Colonic mucosa (tissue), 4 donors: ENCODE measurements at places on chromosomes 2 and 18. TPM values are rescaled to one million over a fixed set of nuclear protein-coding genes. Genes with fewer than 3 reads are reported as not detected.

The HRH4 gene
- 0.11 TPM for total RNA-seq

DNA sequence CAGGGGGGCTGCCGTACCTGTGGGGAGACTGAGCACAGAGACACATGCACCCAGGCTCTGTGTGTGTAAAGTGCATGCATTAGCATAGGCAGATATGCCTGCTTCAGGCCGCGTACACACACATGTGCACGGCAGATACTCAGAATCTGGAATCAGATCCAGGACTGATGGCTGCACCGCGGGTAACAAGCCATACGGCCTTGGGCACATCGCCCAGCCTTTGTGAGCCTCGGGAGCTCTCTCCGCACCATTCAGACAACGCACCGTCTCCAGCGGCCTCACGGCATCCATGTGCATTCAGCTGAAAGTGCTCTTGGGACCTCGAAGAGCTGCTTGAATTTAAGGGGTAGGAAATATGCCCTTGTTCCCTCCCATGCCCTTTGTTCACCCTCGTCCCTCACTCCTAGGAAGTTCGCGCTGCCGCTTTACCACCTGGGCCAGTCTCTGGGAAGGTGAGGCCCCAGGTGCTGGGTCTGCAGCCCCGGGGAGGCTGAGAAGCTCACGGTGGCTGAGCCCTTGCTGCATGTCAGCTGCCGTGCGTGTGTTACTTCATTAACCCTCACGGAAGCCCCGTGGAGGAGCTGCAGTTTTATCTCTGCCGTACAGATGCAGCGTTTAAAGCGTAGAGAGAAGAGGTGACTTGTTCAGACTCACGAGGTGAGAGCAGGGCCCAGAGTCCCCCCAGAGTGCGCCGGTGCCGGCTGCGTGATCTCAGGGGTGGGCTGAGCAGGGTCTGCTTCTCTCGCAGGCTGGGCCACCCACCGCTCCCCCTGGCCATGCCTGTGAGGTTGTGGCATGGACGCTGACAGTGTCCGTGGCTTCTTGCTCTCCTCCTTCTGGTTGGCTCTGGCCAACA lies 377.7 kb upstream of the MYT1L start:
- DNase-seq = no peak
- no peaks in the 10 kb centered on the region for H3K27me3 ChIP-seq
- H3K4me3 ChIP-seq = no peak overlapping the region
- H3K36me3 ChIP-seq = no peaks in the 10 kb centered on the region
- H3K4me1 ChIP-seq = no peaks in the 10 kb centered on the region

DNA sequence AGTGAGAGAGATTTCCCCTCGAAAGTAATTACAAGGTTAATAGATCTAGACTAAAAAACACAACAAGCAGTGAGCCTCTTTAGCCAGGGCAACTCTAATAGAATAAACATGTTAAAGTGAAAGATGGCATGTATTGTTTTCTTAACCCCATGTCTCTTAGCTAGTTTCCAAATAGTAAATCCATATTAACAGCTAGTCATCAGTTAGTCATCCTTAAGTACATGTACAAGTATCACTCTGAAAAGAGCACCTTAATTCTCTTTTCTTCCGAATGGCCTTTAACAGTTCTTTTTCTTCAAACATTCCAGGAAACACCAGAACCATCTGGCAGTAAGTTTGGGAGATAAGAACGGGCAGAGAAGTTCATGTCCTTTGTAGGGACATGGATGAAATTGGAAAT lies 1480.0 kb downstream of the LRP1B start:
- no peaks in the 10 kb centered on the region for H3K36me3 ChIP-seq
- H3K4me3 ChIP-seq = no peak overlapping the region
- H3K27me3 ChIP-seq = no peaks in the 10 kb centered on the region
- no peak for DNase-seq
- H3K4me1 ChIP-seq = no peaks in the 10 kb centered on the region

- H3K27me3 ChIP-seq = no peaks in the 10 kb centered on the region
- no peaks in the 10 kb centered on the region for H3K4me1 ChIP-seq
- no peak for DNase-seq
- no peaks in the 10 kb centered on the region for H3K36me3 ChIP-seq
- no peak overlapping the region for H3K4me3 ChIP-seq
- H3K27ac ChIP-seq = no peak overlapping the region
Measured at GRCh38 chr18:67665266-67665665, 148.7 kb upstream of the DSEL start.

- peaks cover 5% of the 10 kb centered on the region for H3K27me3 ChIP-seq
- peak; percentile 69 for DNase-seq
- no peaks in the 10 kb centered on the region for H3K4me1 ChIP-seq
- no peaks in the 10 kb centered on the region for H3K36me3 ChIP-seq
Measured at GRCh38 chr2:84880645-84881521, at the start of gene TRABD2A. Gene TRABD2A, minus strand, starts transcription at chr2:84881084. Its CDS starts 45 bp downstream, at chr2:84881039.

DNA sequence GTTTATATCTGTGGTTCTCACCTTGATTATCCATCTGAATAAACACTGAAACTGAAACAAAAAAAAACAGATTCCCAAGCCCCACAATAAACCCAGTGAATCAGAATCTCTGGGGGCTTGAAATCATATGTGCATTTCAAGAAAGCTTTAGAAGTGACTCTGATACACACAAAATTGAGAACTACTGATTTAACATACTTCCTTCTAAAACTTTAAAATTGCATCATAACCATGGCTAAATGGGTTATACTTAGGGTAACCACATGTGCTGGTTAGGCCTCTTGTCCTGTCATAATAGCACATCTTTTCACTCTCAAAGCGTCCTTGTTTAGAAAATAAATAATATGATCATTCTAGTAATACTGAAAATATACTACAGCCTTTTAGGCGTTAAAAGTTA lies 100.9 kb downstream of the ATAD2B start:
- H3K4me3 ChIP-seq = no peak overlapping the region
- no peaks in the 10 kb centered on the region for H3K36me3 ChIP-seq
- H3K27me3 ChIP-seq = no peaks in the 10 kb centered on the region
- H3K4me1 ChIP-seq = no peaks in the 10 kb centered on the region
- H3K27ac ChIP-seq = no peak overlapping the region
- DNase-seq = no peak

- no peak overlapping the region for H3K4me3 ChIP-seq
- H3K27me3 ChIP-seq = no peaks in the 10 kb centered on the region
- H3K36me3 ChIP-seq = no peaks in the 10 kb centered on the region
- H3K27ac ChIP-seq = no peak overlapping the region
Measured at GRCh38 chr2:44009136-44009735, 13.4 kb upstream of the LRPPRC start.

GRCh38 chr18:27685091-27685490 lies 491.8 kb downstream of the CDH2 start:
- H3K4me1 ChIP-seq = no peaks in the 10 kb centered on the region
- H3K27me3 ChIP-seq = no peaks in the 10 kb centered on the region
